Fibroblast of skin of scalp (primary cell): ENCODE measurements at places on chromosomes 2 and 18.

- no peak for DNase-seq
Measured at GRCh38 chr18:47595831-47596501, 334.5 kb downstream of the SMAD2 start.

DNA sequence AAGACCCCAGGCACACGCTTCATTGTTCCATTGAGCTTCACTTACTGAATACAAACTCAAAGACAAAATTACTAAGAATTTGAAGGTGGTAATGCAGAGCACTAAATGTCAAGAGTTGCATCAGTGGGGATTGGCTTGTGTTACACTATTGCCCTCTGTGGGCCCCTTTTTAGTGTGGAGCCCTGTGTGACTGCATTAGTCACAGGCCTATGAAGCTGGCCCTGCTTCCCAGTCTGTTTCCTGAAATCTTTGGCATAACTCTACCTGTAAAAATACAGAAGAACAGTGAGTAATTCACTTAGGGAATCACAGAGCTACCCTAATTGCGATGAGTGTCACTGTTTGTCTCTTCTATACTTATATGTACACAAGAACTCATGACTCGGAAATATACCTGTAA lies 40.0 kb upstream of the STPG4 start:
- peak; percentile 66 for DNase-seq

- no peak for DNase-seq
Measured at GRCh38 chr2:217656316-217656715, 346.5 kb downstream of the TNS1 start.

- no peak for DNase-seq
Measured at GRCh38 chr18:58064406-58064998, 20.5 kb downstream of the NEDD4L start.

- DNase-seq, result no peak
Measured at GRCh38 chr2:45713591-45713990, 62.1 kb downstream of the PRKCE start.
